ENCODE measurements at places on chromosomes 3 and 15. TPM values are rescaled to one million over a fixed set of nuclear protein-coding genes. Genes with fewer than 3 reads are reported as not detected.
A peak's percentile ranks its signal among the peaks of the same experiment; 100 is the strongest.

DNA sequence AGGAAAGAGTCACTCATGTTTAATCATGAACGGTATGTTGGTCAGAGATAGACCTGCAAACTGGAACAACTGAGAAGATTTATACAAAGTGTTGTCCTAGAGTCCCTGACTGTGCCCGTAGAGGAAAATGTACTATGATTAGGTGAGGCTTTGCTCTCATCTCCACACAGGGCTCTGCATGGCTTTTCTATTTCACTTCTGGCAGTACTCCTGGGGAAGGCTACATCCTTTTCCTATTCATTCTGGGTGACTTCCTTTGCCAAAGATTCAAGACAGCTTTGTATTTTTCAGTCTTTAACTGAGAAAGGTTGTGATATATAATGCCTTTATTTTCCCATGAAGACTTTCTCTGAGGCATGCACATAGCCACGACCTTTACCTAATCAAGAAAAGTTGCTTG is 414.7 kb downstream of the ZBTB20 start:
- DNase-seq, result no peak
- H3K36me3 ChIP-seq, result no peaks in the 10 kb centered on the region
- H3K4me1 ChIP-seq, result peaks cover 7% of the 10 kb centered on the region
- no peaks in the 10 kb centered on the region for H3K27me3 ChIP-seq
- H3K27ac ChIP-seq, result no peak overlapping the region

DNA sequence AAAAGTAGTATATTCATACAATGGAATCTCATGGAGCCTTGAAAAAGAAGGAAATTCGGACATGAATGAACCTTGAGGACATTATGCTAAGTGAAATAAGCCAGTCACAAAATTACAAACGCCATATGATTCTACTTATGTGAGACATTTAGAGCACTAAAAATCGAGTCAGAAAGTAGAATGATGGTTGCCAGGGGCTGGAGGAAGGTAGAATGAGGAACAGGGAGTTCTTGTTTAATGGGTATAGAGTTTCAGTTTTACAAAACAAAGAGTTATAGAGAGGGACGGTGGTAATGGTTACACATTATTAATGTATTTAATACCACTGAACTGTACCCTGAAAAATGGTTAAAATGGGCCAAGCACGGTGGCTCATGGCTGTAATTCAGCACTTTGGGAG is 19.5 kb downstream of the UBXN7 start:
- H3K27me3 ChIP-seq, result no peaks in the 10 kb centered on the region
- H3K27ac ChIP-seq, result no peak overlapping the region
- no peak for DNase-seq
- no peaks in the 10 kb centered on the region for H3K36me3 ChIP-seq
- H3K4me3 ChIP-seq, result no peak overlapping the region

Gene CHRNA5
- 1.2 TPM for total RNA-seq

Gene LNP1
- 0.58 TPM for total RNA-seq

DNA sequence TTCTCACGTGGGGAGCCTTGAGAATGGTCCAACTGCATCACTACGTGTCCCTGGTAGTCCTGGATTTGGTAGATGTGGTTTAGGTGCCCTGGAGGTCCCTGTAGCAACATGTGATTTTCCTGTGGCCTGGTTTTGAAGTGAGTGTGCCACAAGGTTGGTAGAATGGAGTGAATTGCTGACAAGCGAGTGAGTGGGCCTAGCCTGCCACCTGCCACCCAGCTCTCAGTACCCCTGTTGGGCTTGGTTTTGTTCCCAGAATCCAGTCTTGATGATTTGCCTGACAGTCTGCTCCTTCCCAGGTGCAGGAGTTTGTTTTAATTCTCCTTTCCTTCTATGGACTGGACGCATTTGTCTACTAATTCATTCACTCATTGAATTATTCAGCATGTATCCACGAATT is 19.4 kb downstream of the RPLP1 start:
- peaks cover 22% of the 10 kb centered on the region for H3K4me1 ChIP-seq
- H3K36me3 ChIP-seq, result no peaks in the 10 kb centered on the region
- no peak for DNase-seq

Gene OR5K2
- total RNA-seq, result not detected

DNA sequence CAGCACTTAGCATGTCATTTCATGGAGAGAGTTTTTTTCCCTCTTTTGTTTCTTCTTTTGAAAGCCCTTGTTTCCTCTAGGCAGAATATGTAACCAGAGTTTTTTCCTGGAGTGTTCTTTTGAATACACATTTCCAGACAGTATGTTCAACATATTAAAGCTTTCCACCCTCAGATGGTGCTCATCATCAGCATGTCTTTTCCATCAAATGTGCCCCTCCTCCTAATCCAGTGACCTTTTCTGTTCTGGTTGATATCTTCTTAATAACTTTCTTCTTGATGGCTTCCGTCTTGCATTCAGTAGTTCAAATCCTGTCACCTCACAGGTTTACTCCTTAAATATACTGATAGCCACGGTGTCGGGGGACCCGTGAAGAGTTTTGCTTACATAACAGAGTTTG is 78.6 kb downstream of the FNDC3B start:
- H3K36me3 ChIP-seq, result peaks cover 32% of the 10 kb centered on the region
- no peaks in the 10 kb centered on the region for H3K27me3 ChIP-seq
- no peak overlapping the region for H3K27ac ChIP-seq
- H3K4me1 ChIP-seq, result peaks cover 75% of the 10 kb centered on the region
- H3K4me3 ChIP-seq, result no peak overlapping the region
- DNase-seq, result no peak

- H3K27ac ChIP-seq, result no peak overlapping the region
- H3K4me3 ChIP-seq, result no peak overlapping the region
Measured at GRCh38 chr3:15936312-15936711, 138.5 kb upstream of the ANKRD28 start.

DNA sequence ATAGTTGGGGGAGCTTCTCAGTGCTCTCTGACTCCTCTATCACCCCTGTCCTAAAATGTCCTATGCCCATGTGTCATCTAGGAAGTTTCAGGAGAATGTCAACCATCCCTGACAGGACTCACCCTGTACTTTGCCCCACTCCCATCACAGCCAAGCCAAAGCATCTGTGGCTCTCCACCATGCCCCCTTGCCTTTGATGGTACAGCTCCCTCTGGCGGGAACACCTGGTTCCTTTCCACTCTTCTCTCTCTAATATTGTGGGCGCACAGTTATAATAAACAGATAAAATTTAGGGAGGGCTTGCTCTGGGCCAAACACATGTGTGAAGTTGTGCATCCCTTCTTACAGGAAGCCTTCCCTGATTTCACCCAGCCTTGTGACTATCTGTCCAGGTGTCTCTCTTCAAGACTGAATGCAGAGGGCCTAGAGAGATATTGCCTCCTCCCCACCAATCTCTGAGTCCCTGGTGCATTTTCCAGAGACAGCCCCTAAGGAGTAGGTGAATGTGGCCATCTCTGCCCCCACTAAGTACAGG is 62.8 kb downstream of the ISG20 start:
- H3K27me3 ChIP-seq, result peaks cover 18% of the 10 kb centered on the region
- no peak overlapping the region for H3K27ac ChIP-seq
- no peaks in the 10 kb centered on the region for H3K36me3 ChIP-seq
- DNase-seq, result peak; percentile 35

- H3K36me3 ChIP-seq, result no peaks in the 10 kb centered on the region
- H3K4me3 ChIP-seq, result no peak overlapping the region
- DNase-seq, result no peak
Measured at GRCh38 chr3:61186030-61186429, 65.2 kb downstream of the FHIT start.

DNA sequence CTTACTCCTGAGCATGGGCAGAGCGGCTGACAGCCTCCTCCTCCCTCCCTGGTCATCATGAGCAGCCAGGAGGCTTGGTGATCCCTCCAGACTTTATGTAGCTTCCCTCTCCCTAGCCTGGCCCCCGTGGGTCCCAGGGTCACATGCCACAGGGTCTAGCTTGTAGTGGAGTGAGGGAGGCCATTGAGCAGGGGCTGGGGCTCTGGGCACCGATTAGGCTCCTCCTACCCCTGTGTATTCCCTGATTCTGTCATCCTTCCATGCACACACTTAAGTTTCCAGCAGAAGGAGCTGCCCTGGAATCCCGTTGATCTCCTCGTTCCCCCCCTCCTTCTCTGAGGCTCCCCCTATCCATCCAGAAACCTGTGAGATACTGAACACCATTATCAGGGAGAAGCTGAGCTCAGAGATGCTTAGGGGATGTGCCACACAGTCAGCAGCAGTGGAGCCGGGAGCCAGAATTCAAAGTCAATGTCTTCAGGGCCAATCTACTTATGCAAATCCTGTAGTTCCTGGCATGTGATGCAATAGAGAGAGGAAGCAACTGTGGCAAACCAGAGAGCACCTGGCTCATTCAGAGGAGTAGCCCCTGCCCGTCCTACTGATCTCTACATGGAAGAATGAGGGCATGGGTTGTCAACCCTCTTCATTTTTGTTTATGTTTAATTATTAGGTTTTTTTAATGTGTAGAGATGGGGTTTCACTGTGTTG is 17.2 kb downstream of the CCDC33 start:
- no peak for DNase-seq
- H3K36me3 ChIP-seq, result no peaks in the 10 kb centered on the region
- H3K27ac ChIP-seq, result no peak overlapping the region
- peaks cover 21% of the 10 kb centered on the region for H3K4me1 ChIP-seq
- H3K4me3 ChIP-seq, result no peak overlapping the region
- H3K27me3 ChIP-seq, result no peaks in the 10 kb centered on the region

Gene MGA
- total RNA-seq, result 23.2 TPM

GRCh38 chr15:89174476-89174875 is 46.9 kb downstream of the RLBP1 start:
- no peak overlapping the region for H3K27ac ChIP-seq
- H3K4me1 ChIP-seq, result peaks cover 33% of the 10 kb centered on the region
- H3K36me3 ChIP-seq, result peaks cover 20% of the 10 kb centered on the region
- no peak for DNase-seq
- no peaks in the 10 kb centered on the region for H3K27me3 ChIP-seq

DNA sequence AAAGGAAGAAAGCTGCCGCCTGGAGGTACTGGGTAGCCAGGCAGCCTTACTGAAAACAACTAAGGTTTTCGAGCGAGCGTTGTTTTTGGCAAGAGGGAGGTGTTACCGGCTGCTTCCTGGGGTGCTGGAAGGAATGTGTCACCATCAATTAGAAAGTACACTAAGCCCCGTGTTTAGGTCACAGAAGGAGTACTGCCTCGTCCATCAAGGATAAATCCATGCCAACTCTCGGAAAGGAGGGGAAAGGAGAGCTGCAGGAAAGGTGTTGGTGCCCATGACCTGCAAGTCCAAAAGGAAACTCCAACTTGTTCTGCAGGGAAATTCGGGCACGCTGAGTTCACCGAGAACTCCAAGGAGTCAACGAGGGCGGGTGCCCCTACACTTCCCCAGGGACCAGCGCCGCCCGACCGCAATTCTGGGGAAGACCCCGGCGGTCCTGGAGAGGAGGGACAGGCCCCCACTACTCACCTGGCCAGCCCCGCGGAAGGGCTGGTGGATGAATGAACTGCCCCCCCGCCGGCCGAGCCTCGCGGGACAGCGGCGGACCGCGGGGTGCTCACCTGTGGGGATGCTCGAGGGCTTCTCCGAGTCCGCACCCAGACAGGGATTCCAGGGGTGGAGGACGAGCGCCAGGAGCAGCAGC is 542 bp downstream of the PLOD2 start:
- peak overlapping the region; percentile 95 for H3K27ac ChIP-seq
- no peaks in the 10 kb centered on the region for H3K36me3 ChIP-seq
- peak; percentile 66 for DNase-seq
- peak overlapping the region; percentile 80 for H3K4me3 ChIP-seq
- H3K4me1 ChIP-seq, result peaks cover 79% of the 10 kb centered on the region

Gene GRAMD2A
- 0.92 TPM for total RNA-seq

Gene ITGA11
- 4.3 TPM for total RNA-seq

DNA sequence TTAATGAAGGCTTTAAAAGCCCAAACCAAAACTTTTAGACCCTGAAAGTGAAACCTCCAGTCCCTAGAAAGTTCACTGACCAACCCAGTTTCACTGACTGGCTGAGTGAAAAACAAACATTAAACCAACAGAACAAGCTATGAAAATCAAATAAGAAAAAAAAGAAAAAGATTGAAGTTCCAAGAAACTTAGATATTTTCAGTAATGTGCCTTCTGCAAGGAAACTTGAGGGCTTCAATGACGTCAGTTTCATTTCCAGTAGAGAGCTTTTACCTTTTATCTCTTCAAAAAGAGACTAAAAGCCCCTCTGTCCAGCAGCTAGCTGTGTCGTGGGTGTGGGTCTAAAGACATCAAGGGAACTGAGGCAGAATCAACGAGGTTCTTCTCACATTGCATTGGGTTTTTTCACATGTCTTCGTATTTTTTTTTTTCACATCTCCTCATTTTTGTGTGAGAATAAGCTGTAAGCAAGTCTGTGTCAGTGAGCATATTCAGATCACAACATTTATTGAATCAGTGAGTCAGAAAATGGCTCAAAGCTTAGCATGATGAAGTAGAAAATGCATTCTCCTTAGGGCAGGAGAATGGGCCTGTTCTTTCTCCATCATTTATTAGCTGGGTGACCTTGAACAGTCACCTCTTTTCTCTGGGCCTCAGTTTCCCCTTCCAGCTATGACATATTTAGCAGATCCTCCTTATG is 54.8 kb upstream of the BCL6 start:
- H3K4me1 ChIP-seq, result peaks cover 24% of the 10 kb centered on the region
- no peaks in the 10 kb centered on the region for H3K27me3 ChIP-seq
- no peak for DNase-seq
- H3K4me3 ChIP-seq, result no peak overlapping the region
- H3K27ac ChIP-seq, result no peak overlapping the region

- no peaks in the 10 kb centered on the region for H3K36me3 ChIP-seq
- H3K4me1 ChIP-seq, result no peaks in the 10 kb centered on the region
- no peak overlapping the region for H3K4me3 ChIP-seq
- no peaks in the 10 kb centered on the region for H3K27me3 ChIP-seq
- DNase-seq, result peak; percentile 62
Measured at GRCh38 chr3:75294124-75294523, 370.0 kb upstream of the FRG2C start.

DNA sequence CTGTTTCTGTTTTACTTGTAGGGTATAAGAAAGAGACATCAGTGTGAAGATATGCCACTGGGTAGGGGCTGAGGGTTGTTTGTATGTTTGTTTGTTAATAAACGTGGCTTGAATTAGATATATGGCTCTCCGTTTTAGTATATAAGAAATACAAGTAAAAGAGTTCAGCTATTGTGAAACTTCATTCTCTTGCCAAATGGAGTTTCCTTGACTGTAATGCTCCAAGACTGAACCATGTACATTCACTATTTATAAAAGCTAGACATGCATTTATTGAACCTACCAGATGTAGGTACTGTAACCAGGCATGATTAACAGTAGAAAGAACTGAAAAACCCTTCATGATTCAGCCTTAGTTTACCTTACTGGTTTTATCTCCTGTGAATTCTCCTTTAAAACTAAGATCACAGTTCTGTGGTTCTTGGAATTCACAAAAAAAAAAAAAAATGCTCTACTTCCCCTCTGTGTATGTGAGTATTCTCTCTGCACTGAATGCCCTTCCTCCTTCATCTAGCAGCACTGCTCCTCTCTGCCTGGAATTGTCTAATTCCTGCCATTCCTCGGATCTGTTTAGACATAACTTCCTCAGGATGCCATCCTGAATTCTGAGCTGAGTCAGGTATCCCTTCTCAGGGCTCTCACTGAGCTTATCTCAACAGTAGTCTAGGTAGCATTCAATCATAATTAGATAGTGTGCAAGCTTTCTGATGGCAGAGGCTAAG is 504.4 kb downstream of the FHIT start:
- no peaks in the 10 kb centered on the region for H3K36me3 ChIP-seq
- no peak overlapping the region for H3K4me3 ChIP-seq
- no peaks in the 10 kb centered on the region for H3K4me1 ChIP-seq
- H3K27me3 ChIP-seq, result no peaks in the 10 kb centered on the region
- H3K27ac ChIP-seq, result no peak overlapping the region

Gene SMCO1
- total RNA-seq, result not detected

Data from stomach (tissue), 19 donors.